ENCODE measurements at places on chromosomes 7 and 10. TPM values are rescaled to one million over a fixed set of nuclear protein-coding genes. Genes with fewer than 3 reads are reported as not detected.

The TRIL gene
- 2.2 TPM for polyA plus RNA-seq

The DLX6 gene
- polyA plus RNA-seq, result not detected

The CADPS2 gene
- polyA plus RNA-seq, result 7.3 TPM

The ASAH2 gene
- 0.70 TPM for polyA plus RNA-seq

The HECW1 gene
- not detected for polyA plus RNA-seq

Data from adipose tissue (tissue), 3 donors.